ENCODE measurements at places on chromosomes 12 and 14.

DNA sequence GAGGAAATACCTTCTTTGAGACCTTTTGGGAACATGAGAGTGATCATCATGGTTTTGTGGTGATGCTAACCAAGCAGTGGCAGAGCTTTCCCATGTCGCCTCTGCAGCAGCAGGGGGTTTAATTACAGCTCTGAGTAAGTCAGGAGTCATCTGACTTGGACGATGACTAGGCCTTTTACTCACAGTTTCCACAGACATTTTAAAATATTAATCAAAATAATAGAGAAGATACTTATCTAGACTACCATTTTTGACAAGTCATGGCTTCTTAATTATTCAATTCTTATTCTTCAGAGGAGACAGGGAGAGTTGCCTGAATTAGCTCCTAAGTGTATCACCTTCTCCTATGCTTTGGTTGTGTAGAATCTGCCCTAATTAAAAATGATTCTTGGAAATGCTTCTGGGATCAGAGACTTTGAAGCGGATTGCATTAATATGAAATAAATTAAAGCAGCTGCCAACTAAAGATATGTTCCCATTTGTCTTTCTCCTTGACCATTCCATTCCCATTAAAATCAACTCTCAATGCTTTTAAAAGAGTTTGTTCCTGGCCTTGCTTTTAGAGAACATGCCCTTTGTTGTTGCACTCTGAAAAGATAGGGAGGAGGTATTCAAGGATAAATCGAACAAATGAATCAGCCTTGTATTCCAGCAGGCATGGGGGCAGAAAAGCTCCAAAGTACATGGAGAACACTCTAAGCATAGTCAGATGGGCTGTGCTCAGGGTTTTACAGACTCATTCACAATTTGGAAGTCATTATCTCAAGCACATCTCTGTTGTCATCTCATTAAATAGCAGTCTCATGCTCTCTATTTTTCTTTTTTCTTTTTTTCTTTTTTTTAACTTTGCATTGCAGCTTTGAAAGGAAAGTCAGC is 7.7 kb upstream of the IFNG-AS1 start:
- no peak for DNase-seq

DNA sequence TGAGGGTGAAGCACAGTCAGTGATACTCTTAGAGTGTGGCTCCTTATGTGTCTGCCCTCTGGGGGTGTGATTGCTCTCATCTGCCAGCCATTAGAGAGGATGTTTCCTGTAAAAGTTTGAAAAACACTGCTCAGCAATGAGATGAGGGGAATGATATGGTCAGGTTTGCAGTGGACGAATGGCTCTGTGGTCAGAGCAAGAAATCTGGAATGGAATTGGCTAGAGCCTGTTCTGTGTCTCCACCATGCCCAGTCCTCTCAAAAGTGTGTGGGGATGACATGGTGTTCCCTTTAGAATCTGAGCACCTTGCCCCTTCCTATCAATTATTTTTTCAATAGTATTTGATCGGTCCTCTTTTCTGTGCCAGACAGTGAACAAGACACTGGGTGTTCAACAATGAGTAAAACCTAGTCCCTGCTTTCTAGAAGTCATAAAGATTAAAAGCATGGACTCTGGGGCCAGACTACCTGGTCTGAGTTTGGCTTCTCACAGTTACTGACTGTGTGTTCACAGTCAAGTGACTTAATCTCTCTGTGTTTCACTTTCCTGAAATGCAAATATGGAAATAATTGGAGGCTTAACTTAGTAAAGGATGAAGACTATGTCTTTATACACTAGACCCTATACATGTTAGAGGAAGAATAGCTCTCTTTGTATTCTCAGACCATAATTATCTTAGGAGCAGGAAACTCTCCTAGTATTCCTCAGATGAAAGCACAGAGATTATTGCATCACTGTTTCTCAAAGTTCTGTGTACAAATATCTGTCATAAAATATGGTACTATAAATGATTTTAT is 1.6 kb downstream of the ACSS3 start:
- DNase-seq: no peak

DNA sequence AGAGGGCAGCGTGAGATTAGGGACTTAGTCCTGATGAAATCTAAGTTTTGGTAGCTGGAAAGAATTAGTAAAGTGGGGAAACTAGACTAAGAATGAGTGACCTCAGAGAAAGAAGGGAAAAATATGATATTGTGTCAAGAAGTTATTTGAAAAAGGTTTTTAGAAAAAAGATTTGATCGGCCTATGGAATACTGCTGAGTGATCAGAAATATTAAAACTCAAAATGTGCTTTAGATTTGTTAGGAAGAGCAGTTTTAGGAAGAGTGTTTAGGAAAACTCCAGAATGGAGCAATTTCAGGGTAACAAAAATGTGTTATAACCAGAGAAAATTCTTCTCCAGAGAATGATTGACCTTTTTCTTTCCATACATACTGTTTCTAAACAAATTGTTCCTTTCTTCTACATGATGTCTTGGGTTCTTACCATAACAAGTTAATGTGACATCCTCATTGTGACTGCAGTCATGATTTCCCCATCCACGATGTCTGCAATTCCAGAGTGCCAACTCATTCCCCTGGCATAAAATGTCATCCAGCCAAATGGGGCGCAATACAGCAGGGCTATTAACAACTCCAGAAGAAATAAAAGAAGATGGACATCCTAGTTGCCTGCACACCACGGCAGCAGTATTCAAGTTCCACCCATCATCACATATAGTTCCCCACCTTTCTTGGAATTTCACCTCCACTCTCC is 11.8 kb downstream of the CD163L1 start:
- no peak for DNase-seq

DNA sequence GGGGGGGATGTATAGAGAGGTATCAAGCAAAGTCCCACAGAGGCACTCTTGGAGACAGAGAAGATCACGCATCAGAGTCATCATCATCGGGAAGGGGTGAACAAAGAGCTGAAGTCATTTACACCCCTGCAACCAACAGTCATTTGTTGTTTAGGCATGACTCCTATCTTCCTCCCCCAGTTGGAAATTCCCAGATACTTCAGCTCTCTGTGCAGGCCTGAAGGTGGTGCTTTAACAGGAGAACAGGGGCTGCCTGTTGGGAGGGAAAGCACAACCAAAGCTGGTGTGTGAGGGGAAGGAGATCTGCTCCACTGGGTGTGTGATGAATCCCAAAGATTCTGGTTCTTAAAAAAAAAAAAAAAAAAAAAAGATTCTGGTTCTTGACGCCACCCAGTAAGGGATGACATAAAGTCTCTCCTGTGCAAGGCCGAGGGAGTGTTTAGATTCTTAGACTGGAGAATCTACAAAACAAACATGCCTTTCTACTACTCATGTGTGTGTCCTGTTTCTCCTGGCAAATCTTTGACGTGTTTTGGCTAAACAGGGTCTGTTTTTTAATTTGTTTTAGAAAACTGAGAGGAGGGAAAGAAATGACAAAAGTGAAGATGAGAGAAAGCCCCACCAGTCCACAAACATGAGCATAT is 121.0 kb upstream of the ARHGAP5 start:
- no peak for DNase-seq

GRCh38 chr14:37974421-37974820 is 233.3 kb upstream of the SSTR1 start:
- no peak for DNase-seq

DNA sequence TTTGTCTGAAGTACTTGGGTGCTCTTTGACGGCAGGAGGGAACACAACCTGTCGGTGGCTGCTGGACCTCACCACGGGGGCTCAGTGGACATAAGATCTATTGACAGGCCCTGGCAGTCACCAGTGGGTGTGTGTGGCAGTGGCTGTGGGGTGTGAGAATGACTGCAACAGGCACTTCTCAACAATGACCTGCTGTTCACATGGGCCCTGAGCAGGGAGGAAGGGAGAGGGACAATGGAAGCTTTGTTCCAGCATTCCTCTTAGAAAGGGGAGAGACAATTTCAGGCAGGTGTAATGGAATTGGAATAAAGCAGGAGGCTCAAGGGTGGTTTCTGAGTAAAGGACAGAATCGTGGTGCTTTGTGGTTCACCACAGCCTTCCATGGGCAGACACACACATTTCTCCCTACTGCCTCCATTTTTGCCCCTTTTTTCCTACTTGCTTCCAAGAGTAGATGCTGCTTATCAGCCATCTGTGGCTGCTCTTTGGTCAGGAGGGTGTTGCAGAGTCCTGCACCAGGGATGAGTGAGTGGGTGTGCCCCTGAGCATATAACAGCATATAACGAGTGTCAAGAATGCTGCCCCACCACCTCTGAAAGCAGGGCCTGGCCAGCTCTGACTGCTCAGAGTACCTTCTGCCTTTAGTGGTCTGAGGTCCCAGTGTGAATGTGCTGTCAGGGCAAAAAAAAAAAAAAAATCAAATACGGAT is 267.7 kb downstream of the RASSF9 start:
- DNase-seq: no peak

- DNase-seq: no peak
Measured at GRCh38 chr12:68007466-68007865, 18.2 kb downstream of the IFNG-AS1 start.

GRCh38 chr12:8465301-8465996 is 9.7 kb downstream of the CLEC6A start:
- no peak for DNase-seq

GRCh38 chr14:21437063-21437901 is 18.6 kb downstream of the CHD8 start:
- DNase-seq: peak; percentile 98

- DNase-seq: no peak
Measured at GRCh38 chr14:100965296-100965695, 61.8 kb upstream of the RTL1 start.

- no peak for DNase-seq
Measured at GRCh38 chr12:105120551-105120950, 13.0 kb downstream of the WASHC4 start.

DNA sequence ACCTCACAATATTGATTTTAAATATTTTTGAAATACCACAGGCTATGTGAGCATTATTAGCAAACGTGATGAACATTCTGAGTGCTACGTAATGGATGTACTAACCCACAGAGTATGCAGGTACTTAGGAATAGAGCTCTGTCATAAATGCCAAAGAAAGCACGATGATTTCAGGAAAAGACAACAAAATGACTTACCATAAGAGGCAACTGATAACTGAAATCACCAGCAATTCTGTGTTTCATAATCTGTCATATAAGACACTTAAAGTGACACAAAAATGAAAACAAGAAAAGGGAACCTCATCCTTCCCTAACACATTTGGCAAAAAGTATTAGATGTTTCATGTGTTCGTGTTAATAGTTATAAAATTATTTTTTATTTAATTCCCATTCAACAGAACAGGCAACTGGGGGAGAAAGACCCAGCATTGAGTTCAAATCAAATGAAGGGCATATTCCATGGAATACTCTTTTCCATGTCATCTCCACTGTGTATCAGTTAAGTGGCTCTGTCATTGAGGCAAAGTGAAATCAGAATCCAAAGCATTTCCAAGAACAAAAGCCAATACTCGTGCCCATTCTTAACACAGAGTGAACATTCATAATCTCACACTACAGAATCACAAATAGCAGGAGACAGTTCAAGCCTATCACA is 30.4 kb downstream of the ARMH4 start:
- DNase-seq: no peak

- no peak for DNase-seq
Measured at GRCh38 chr12:40156021-40156764, 50.3 kb upstream of the SLC2A13 start.

- DNase-seq: no peak
Measured at GRCh38 chr12:26130728-26131127, 5.9 kb upstream of the BHLHE41 start.

Measured in activated CD8-positive, alpha-beta memory T cell treated with anti-CD3 and anti-CD28 coated beads for 1 hour (primary cell).